Cardiac septum (tissue), 1 donor: ENCODE measurements at places on chromosomes 3 and 15.
A peak's percentile ranks its signal among the peaks of the same experiment; 100 is the strongest.

GRCh38 chr3:150635526-150635925, 32.4 kb downstream of the SELENOT start:
- DNase-seq, result no peak

GRCh38 chr3:96101006-96101560, 713.3 kb upstream of the EPHA6 start:
- no peak for DNase-seq

DNA sequence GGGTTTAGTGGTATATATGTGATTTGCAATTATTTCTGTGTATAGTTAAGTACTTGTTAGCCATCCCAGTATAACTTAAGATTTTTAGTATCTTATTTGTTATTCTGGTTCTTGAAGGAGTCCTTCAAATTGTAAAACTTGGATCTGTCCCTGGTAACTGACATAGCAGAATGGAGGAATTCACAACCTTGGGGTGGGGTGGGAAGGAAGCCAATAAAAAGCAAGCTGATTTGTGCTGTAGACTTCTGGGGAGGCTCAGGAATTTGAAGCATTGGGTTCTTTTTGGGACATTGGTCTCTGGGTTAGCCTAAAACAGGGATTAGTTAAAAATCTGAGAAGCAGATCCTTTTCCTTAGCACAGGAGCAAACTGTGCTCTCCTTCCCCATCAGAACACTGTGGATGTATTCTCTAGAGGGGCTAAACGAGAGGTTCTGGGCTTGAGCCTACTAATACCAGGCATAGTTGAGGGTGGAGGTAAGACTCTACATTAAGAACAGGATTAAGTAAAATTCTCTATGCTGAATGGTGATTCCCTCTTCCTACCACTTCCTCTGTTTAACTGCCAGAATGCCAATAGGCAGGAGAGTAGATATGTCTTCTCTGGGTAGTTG, 42.2 kb downstream of the GMPS start:
- DNase-seq, result no peak

GRCh38 chr3:41198526-41198925, 779 bp upstream of the CTNNB1 start:
- DNase-seq, result no peak

DNA sequence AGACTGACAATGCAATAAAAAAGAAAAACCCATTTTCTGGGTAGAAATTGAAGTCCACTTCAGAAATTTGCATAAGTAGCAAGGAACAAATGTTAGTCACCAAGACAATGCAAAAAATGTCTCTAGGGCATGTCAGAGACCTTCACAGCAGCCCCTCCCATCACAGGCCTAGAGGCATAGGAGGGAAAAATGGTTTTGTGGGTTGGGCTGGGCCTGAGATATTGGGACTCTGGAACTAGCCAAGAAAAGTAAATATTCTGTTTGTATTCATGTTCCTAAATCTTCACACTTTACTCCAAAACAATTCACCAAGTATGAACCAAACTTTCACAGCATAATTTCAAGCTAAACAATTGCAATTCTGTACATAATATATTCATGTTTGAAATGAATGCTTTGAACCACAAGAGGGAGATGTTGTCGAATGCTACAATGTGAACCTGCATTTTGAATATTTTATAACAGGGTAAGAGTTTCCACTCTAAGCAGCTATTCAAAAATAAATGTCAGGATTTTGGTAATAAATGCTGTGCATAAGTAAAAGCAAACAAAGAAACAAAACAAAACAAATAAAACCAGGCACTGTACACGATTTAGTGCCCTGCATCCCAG, 429.2 kb downstream of the OTOL1 start:
- DNase-seq, result no peak

DNA sequence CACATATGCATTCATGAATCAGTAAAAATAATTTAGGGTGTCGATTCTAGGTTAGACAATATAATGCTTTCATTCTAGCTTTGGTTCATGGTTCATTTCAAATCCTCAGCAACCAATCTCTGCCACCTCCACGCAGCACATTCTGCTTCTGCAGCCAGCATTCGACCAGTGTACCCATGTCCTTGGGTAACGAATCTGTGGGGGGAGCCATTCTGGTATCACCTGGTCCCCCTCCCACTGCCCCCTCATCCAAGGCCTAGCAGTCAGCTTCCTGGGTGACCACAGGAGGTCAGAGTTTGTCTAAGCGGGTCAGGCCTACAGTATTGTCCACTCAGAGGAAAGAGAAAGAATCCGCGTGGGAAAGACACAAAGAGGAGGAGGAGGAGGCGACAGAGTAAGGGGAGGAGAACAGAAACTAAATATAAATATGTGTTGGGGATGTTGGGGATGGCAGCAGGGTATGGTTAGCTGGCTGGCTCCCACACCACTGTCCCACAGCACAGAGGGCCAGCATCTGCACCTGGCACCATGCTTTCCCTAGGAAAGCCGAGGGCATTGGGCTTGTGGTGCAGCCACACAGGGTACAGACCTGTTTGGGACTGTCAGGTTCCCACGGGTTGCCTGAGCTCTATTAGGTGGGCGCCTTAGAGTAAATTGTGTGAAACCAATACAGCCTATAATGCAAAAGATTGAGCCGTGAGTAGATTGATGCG, 12.1 kb downstream of the PAK6 start:
- peak; percentile 50 for DNase-seq

DNA sequence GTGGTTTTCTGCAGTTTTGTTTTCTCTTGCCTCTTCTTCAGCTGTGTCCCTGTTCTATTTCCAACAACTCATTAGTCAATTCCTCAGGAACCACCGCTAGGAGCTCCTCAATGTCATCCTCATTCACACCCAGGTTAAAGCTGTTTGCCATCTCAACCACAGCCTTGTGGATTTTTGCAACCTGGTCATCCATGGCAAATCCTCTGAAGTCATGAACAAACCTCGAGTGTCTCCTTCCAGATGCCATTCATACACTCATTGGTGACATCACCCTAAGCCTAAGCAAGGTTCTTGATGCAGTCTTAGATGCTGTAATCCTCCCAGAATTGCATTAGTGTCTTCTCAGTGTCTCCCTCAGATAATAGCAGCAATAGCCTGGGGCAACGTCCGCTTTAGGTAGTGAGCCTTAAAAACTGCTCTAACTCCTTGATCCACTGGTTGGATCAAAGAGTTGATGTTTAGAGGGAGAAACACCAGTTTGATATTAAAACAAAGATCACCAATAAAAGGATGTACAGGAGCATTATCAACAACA, 31.5 kb upstream of the ZNF502 start:
- DNase-seq, result no peak

DNA sequence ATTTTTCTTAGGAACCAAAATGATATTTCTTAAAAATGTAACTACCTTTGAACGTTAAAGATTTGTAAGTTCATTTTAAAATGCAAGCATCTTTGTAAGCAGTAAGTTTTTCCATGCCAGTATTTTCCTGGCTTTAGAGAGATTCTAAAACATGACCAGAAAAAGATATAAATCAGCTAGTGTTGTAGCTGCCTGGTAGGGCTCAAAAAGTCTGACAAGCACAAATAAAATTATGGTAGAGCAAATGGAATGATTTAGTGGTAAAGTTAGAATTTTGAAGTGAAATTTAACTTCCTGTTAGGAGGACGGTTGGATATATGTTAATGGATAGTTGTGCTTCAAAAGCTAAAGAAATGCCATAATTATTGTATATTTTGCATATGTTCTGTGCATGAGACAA, 29.7 kb downstream of the GABRR3 start:
- no peak for DNase-seq

DNA sequence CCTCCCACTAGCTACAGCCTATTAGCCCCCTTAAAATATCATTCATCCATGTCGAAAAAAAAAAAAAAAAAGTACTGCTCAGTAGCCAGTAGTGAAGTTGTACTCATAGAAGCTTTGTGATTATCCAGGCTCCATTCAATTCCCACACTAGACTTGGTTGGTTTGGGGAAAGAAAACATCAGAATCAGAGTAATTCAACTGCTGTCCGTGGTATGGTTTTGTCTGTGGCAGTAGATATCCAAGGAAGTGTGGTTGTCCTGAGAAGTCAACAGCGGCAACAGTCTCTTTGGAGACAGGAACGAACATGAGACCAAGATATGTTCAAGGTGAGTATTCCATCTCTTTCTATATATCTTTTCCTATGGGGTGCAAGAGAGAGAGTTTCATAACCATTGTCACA, 99.2 kb downstream of the GOLIM4 start:
- no peak for DNase-seq

DNA sequence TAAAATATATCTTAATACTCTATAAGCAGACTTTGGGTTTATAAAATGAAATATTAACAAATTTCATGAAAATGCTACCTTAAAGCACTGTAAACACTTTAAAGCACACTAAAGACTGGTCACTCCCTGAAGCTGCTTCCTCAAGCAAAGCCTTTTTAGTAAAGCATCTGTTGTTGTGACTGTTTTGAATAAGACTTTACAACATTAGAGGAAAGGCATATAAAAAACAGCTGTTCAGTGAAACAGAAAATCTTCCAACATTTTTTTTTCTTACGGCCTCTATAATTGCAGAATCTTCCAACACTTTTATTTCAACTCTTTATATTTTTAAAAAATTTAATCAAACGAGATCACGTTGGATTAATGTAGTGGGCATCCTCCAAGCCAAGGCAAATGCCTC, 48.1 kb downstream of the GRK7 start:
- DNase-seq, result no peak

- no peak for DNase-seq
Observed at GRCh38 chr3:71684757-71685386, 40.3 kb downstream of the EIF4E3 start.

DNA sequence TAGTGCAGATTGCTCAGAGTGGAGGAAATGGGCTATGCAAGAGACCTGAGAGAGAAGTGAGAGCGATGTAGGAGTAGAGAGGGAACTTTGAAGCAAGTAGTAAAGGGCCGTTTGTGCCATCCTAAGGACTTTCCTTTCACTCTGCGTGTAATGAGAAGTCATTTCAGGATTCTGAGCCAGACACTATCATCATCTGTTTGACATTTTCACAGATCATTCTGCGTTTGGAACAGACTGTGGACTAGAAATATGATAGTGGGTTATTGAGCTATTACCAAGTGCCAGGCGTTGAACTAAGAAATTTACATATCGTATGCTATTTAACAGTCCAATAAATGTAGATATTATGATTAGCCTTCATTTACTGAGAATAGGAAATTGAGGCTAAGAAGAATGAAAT, 150.0 kb upstream of the ROBO2 start:
- no peak for DNase-seq

DNA sequence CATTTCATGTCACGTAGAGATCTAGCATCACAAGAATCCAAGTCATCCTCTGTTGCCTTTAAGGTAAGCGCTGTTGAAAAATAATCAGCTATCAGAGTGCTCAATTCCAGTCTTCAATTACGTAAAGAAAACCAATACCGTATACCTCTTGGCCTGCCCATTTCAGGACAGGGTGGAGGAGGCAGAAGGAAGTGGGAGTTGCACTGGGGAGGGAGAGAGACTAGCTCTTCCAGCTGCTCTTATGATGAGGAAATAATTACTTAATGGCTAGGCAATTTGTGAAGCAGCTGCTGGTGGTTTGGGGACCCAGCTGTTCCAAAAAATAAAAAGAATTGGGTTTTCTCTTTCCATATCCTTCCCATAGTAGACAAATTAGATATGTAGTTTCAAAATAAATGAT, 365.8 kb upstream of the MCTP2 start:
- DNase-seq, result no peak

GRCh38 chr15:99447497-99448371, 118.0 kb upstream of the MEF2A start:
- DNase-seq, result no peak

DNA sequence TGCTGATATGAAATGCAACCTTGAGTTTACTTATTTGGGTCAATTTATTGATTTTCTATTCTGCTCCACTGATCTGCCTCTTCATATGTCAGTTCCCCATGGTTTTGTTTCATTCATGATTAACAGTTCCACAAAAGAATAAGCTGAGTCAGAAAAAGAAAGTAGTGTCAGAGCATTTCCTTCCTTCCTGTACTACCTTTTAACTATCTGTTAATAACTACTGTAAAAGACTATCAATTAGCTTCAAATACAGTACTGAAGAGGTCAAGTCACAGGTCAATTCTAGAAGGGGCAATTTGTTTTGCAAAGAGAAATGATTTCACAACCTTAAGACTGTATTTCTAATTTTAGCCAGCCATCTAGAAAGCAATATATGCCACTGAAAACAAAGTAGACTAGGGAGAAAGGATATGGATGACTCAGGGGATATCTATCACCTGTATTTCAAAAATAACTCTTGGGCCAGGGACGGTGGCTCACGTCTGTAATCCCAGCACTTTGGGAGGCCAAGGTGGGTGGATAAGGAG, 129.5 kb downstream of the TFDP2 start:
- no peak for DNase-seq

- no peak for DNase-seq
Observed at GRCh38 chr3:127753898-127754410, 68.4 kb downstream of the MGLL start.

- DNase-seq, result no peak
Observed at GRCh38 chr15:57540736-57541135, 51.0 kb upstream of the MYZAP start.

- DNase-seq, result no peak
Observed at GRCh38 chr15:95287720-95288103, 1042.8 kb upstream of the NR2F2 start.

GRCh38 chr3:176615826-176616225, 581.5 kb downstream of the TBL1XR1 start:
- DNase-seq, result no peak

GRCh38 chr3:29420106-29420505, 139.2 kb downstream of the RBMS3 start:
- no peak for DNase-seq

DNA sequence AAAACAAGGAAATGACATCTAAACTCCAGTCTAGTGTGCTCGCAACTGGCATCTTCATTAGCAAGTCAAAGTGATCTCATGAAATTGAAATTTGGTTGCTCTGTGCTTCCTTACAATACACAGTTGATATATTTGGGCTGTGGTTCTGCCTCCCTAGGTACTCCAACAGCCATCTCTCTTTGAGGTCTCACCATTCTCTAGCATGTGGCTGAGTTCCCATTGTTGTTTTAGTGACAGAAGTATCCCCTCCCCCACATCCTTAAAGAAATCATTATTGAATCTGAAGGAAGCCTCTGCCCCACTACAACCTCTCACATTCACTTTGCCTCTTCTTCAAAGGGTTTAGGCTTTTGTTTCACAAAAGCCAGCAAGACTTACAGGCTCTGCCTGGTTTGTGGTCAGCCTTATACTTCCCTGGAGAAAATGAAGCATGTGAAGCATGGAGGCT, 516.5 kb downstream of the NLGN1 start:
- DNase-seq, result no peak

DNA sequence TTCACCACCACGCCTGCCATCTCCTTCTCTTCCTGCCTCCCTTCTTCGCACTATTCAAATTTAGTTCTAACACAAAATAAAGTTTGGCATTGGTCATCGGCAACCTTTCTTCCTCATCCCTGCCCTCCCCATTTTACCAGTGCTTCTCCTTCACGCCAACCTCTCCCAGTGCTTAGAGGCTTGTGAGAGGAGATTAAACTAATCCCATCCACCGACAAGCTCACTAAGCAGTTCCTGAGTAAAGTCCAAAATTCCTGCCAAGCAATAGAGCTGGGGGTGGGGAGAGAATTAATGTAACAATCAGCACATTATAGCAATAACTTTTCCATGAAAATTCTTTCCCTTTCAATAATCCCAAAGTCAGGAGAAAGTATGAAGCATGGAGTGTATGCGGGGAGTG, 157.4 kb upstream of the GMNC start:
- DNase-seq, result no peak

- DNase-seq, result no peak
Observed at GRCh38 chr15:76059320-76060117, at the start of gene TMEM266. TMEM266 (plus strand) TSS chr15:76059985; CDS start chr15:76134264, 74,279 bp downstream.
